Astrocyte of the cerebellum (primary cell): ENCODE measurements at places on chromosomes 6 and 20.

GRCh38 chr20:39266989-39267388, 304.8 kb downstream of the DHX35 start:
- no peak for DNase-seq

- no peak for DNase-seq
These were observed 131.6 kb downstream of the BMP7 start for GRCh38 chr20:57134804-57135203.

GRCh38 chr20:20719411-20719810, 7.0 kb upstream of the RALGAPA2 start:
- no peak for DNase-seq

DNA sequence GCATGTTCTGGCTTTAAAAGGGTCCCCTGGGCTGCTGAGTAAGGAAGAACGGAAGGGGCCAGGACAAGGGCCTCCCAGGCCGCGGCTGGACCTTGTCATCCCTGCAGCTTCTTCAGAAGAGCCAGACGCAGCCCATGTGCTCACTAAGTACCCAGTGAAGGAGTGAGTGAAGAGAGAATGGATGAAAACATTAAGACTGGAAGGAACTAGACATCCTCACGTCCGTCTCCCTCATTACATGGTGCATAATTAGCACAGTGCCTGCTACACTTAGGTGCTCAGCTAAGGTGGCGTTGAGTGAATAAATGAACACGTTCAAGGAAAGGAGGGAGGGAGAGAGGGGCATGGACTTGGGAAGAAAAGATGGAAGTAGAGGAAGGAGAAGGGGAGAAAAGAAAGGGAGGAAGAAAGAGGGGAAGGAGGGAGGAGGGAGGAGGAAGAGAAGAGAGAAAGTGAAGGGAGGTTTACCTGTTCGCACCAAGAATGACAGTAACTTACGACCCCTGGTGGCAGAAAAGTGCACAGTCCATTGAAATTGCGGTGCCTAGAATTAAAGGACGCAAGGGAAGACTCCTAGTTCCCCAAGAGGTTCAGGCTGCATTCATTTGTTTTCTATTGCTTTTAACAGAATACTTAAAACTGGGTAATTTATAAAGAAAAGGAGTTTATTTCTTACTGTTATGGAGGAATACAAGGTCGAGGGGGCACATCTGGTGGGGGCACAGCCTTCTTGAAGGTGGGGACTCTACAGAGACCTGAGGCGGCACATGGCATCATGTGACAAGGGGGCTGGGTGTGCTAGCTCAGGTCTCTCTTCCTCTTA, 8.0 kb downstream of the TP53RK start:
- DNase-seq, result no peak

- peak; percentile 31 for DNase-seq
These were observed 1.0 kb downstream of the LOC128125822 start for GRCh38 chr6:63573076-63573898.
